PC-9 (cell line): ENCODE measurements at places on chromosomes 16 and 17.

- no peak for DNase-seq
Observed at GRCh38 chr16:2511128-2511800, 2.5 kb upstream of the ATP6V0C start.

- DNase-seq, result no peak
Observed at GRCh38 chr17:82435103-82435502, 15.4 kb downstream of the CYBC1 start.

GRCh38 chr17:68326681-68327080 is 35.4 kb downstream of the ARSG start:
- no peak for DNase-seq

DNA sequence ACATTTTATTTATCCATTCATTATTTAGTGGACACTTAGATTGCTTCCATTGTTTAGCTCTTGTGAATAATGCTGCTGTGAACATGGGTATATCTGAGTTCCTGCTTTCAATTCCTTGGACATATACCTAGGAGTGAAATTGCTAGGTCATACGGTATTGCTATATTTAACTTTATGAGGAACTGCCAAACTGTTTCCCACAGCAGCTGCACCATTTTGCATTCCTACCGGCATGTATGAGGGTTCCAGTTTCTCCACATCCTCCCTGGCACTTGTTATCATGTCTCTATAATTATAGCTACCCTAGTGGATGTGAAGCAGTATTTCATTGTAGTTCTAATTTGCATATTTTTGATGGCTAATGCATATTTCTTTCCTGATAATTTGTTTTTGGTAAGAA is 23.7 kb upstream of the DRG2 start:
- DNase-seq, result no peak

DNA sequence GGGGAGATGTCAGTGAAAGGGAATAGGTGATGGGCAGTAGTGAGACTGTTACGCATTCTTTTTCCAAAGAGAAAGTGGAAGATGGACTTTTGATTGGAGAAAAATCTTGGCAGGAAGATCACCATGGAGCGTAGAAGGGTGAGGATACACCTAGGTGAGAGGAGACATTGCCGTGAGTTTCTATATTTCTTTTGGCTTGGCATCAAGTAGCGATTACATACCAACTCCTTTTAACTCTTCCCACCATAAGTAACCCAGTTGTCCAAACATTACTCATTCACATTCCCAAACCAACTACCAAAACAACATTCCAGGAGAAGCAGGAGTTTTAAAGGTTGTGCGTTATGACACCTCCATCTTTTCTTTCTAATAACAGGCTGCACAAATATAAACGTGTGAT is 10.7 kb upstream of the KRT28 start:
- peak; percentile 89 for DNase-seq

GRCh38 chr17:45305530-45306087 is 11.2 kb downstream of the MAP3K14 start:
- no peak for DNase-seq

DNA sequence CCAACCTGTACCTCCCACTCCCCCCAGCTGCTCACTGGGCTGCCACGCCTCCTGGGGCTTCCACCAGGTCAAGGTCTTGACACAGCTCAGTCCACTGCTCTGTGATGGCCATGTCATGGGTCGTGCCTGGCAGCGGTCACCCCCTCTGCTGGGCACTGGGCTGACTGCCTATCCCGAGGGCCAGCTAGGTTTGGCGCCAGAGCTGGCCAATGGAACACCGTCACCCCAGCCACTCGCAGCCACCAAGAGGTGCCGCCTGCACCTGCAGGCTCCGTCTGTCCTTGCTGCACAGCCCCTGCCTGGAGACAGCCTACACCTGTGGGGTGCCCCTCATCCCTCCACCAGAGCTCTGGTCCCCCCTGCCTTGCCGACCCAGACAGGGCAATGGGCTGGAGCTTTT is 4.5 kb upstream of the RAB40C start:
- DNase-seq, result peak; percentile 47

- DNase-seq, result no peak
Observed at GRCh38 chr16:16857603-16858283, 478.8 kb downstream of the NPIPA7 start.

DNA sequence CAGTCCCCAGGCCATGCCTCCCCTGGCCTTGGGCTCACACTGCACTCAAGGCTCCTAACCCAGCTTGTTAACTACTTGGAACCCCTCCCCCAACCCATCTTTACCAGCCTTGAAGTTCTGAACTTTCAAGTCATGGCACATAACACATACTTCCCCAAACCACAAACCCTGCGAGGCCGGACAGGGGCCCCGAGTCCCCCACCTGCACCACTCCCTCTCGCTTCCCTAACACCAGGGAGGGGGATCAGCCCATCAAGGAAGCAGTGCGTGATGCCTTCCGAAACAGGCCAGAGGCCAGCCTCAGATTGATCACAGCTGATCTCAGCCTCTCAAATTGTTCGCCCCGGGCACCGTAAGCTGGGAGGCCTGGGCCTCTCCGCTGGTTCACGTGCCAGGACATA is 3.0 kb upstream of the NLRC3 start:
- DNase-seq, result no peak

DNA sequence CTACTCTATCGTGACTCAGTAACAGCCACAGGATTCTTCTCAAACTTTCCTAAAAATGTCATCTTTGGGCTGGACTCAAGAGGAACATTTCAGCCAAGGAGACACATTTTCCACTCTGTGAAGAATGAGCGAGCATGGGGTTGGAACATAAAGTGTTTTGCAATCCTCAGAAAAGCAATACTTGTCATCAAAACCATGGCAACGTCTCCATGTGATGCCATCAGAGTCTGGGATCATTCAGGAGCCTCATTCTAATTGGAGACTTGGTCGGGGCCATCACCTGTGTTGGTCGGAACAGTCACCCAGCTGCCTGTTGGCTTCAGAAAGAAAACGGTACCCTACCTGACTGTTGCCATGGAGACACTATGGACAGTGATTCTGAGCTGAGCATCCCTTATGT is 25.5 kb downstream of the MYOCD start:
- DNase-seq, result no peak

DNA sequence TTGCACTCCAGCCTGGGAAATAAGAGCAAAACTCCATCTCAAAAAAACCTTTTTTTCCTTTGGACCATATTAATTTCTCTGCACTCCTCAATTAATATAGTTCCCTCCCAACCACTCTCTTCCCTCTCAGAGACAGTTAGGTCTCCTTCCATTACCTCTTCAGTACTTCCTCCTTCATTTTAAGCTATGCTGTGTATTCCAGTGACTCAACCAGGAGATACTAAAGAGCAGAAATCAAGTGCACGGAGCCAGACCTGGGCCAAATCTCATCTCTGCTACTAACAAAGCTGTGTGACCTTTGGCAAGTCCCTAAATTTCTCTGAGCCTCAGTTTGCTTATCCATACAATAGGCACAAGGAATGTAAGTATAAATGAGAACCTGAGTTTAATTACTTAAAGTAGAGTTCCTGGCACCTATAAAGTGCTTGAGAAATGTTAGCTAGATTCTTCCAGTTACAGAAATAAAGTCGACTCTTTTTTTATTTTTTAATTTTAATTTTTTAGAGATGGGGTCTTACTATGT is 8.5 kb downstream of the PECAM1 start:
- DNase-seq, result no peak

GRCh38 chr17:76266244-76266938 is 1.2 kb downstream of the UBALD2 start:
- no peak for DNase-seq

DNA sequence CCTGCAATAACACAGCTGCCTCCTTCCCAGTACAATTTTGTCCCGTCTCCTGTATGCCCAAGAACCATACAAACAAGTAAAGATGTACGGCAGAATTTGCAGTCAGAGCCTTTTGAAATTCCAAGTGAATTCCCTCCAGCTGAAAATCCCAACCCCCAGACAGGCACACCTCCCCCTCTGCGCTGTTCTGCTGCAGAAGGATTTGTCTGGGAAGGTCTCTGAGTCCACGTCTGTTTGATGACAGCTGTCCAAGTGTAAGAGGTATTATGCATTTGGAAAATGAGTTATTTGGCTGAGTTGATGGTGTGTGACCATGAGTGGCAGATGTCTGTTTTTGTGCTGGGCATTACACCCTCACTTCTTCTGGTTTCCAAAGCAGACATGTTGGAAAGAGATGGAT is 104.9 kb upstream of the HS3ST4 start:
- no peak for DNase-seq

- no peak for DNase-seq
Observed at GRCh38 chr16:30982548-30983288, 2.3 kb upstream of the HSD3B7 start.

DNA sequence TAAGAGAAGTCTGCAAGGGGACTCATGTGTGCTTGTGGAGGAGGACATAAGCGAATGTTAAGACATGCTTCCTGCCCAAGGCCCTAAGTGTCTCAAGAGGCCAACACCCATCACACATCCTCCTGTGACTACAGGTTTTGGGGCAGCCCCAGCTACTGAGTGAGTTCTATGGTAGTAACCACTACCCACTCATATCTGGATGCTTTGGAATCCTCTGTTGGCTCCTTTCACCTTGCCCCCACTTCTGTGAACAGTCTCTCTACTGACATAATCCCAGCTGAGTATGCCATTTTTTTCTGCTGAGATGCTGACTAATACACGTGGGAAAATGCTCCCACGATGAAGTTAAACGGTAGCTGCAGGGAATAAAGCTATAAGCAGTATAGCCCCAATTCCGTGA is 153.5 kb downstream of the VPS53 start:
- no peak for DNase-seq

DNA sequence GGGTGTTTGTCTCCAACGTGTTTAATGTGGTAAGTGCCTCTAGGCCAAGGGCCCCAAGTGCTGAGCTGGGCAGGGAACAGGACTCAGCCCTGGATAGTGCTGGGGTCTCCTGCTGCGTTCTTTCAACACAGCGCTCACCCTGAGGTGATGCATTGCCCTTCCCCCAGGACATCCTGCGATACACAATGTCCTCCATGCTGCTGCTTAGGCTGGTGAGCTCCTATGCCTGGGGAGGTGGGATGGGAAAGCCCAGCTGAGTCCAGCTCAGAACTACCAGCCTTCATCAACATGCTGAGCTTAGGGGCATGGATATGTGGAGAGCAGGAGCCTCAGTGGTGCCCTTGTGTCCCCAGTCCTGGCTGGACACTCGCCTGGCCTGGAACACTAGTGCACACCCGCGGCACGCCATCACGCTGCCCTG is 563 bp downstream of the ZACN start:
- no peak for DNase-seq

DNA sequence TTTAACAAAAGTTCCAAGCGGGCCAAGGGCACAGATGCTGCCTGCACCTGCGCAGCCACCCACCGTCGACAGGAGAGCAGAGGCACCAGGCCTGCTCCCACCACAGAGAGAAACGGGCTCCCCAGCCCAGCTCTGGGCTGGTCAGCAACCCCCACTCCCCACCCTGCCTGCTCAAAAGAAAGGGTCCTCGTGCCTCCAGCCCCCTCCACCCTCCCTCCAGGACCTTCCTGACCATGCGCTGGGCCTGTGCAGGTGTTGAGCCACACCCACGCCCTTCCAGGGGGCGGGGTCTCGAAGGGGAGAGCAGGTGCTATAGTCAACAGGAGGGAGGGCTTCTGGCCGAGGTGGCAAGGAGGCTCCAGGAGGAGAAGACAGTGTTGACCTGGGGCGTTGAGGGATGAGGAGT is 25.3 kb downstream of the ZNF778 start:
- no peak for DNase-seq

DNA sequence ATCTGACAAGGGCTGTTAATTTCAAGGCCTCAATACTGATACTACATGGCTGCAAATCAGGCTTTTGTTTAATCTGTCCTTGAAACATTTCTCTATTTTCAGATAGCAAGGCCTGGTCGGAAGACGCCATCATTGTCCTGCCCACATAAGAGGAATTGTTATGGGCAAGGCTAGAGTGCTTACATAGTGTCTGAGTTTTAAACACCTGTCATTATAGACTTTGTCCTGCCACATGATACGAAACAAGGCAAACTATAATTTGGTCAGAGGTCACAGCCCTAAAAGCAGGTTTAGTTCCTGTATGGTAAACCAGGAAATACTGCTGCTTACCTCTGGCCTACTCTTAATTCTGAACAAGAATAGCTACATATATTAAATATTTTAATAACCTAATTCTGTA is 104.4 kb downstream of the SSH2 start:
- no peak for DNase-seq

DNA sequence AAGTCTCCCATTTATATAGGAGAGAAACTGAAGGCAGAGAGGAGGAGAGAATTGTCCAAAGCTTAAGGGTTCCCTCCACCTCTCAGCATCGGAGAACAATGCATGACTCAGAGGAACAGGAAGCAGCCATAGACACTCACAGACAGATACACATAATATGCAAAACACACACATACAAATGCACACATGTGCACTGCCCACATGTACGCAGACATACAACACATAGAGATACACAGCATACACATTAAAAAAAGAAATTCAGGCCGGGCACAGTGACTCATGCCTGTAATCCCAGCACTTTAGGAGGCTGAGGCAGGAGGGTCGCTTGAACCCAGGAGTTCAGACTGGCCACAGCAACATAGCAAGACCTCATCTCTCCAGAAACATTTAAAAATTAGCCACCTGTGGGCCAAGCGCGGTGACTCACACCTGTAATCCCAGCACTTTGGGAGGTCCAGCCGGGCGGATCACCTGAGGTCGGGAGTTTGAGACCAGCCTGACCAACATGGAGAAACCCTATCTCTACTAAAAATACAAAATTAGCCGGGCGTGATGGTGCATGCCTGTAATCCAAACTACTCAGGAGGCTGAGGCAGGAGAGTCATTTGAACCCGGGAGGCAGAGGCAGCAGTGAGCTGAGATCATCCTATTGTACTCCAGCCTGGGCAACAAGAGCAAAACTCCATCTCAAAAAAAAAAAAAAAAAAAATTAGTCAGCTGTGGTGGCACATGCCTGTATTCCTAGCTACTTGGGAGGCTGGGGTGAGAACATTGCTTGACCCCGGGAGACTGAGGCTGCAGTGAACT is 11.3 kb downstream of the ERAL1 start:
- no peak for DNase-seq

DNA sequence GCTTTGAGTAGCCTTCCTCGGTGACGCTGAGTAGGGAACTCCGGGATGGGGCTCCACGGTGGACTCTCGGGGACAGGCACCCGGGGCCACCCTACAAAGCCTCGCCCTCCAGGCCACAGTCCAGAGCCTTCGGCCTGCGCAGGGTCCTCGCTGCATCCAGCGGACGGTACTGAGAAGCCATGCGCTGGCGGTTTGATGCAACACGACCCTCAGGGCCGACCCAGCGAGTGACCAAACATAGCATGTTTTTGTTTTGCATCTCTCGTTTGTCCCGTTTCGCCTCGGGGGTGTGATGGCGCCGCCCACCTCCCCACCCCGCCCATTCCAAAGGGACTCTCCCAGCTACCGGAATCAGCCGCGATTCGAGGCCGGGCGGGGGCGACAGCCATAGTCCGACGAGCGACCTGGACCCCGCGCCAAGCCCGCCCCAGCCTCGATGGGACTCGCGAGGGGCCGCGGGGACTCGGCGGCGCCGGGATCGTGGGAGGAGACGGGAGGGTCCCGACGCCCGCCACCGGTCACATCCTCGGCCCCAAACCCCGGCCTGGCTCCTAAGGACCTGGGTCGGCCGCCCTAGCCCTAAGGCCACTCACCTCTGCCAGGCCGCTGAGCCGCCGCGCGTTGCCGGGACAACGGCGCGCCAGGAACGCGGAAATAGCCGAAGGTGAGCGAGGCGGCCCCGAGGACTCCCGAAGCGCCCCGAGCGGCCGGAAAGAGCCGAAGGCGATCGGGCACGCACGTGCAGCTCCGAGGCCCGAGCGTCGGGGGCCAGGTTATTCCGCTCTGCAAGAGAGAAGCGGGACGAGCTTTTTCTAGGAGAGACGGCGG is 1.6 kb downstream of the IFT140 start:
- DNase-seq, result peak; percentile 97
